ENCODE measurements at places on chromosomes 5 and 9.

DNA sequence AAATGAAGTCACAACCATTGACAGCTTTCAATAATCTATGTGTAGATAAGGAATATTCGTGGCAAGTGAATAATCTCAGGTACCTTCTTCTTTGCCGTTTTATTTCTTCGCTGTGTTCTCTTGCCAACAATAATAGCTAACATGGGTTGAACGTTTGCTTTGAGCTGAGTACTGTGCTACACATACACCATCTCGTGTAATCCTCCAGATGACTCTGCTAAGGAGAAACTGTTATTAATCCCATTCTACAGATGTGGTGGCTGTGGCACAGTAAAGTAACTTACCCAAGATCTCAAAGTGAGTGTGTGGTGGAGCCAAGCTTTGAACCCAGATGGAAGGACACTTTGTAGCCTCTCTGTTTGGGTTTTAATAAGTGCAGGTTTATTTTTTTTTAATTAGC, 179.7 kb downstream of the C9orf152 start:
- DNase-seq, result no peak

DNA sequence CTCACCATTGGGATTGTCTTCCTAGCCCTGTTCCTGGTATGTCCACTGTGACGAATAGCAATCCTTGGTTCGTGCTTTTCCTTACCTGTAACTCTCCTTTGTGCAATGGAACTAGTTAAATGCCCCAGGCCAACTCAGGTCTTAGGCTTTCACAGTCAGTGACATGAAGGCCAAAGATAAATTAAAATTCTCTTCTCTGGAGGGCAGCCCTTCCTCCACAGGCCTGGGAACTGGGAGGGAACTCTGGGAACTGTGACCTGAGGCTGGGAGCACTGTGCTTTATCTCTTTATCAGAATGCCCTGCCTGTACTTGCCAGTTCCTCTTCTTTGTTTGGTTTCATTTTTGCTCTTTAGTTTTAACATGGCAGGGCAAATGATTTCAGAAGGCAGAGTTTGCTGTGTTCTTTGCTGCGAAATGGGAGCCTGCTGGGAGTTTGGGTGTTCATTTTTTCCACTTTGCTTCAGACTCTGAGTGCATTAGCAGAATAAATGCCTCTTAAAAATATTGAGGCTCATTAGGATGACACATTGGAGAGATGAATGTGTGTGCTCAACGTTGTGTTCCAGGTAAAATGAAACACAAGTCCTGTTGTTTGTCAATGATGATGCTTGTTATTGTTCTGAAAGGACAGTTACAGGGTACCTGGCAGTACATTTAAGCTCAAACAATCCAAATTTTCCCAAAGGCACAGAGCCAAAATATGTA, 118.1 kb downstream of the NUDT12 start:
- DNase-seq, result no peak

- no peak for DNase-seq
Observed at GRCh38 chr5:444226-444625, 1.2 kb downstream of the EXOC3 start.

DNA sequence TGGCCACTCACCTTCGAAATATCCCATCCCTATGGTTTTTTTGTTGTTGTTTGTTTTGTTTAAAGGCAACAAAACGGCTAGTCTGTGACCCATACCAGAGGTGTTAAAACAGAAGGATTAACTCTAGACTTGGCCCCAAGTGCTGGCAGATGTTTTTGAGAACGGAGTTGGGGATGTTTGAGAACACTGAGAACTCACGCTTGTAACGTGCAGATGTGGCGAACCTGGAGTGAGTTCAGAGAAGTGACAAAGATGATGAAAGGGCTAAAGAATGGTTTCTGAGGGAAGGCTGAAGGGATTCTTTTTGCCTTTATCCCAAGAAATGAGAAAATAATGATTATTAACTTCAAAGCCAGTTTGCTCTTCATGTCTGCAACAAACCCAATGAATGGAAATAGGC, 286.5 kb downstream of the ZNF608 start:
- DNase-seq, result no peak

GRCh38 chr5:57163553-57164006, 10.3 kb upstream of the GPBP1 start:
- no peak for DNase-seq

GRCh38 chr5:6190838-6191237, 187.5 kb downstream of the MED10 start:
- DNase-seq, result no peak

Measured in activated CD8-positive, alpha-beta T cell treated with anti-CD3 and anti-CD28 coated beads for 36 hours (primary cell).